ENCODE measurements at places on chromosomes 12 and 14. TPM values are rescaled to one million over a fixed set of nuclear protein-coding genes. Genes with fewer than 3 reads are reported as not detected.

DNA sequence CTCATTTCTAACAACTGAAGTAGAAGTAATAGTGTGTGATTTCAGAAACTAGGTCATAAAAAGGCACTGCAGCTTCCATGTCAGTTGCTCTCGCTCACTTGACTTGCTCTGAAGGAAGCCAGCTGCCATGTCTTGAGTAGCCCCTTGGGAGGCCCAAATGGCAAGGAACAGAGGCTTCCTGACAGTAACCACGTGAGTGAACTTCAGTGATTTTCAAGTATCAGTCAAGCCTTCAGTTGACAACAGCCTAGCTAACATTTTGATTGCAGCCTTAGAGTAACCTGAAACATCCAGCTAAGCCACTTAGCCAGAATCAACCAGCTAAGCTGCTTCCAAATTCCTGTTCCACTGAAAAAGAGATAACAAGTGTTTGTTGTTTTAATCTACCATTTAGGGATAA, 26.7 kb downstream of the TOGARAM1 start:
- DNase-seq: no peak

DNA sequence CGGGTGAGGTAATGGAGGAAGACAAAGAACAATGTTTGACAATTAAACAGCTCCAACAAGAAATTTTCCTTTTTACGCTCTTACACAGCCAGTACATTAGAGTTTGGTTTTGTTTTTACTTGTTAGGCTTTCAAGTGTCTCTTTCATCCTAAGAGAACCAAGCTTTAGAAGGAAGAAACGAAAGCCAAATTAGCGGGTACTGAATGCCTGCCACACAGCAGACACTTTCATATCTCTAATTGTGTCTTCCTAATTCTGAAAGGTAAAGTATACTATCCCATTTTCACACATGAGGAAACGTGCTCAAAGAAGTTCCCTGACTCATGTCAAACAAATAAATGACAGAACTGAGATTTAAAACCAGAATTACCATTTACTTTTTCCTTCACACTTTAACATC, 65.0 kb downstream of the CDK17 start:
- DNase-seq: no peak

DNA sequence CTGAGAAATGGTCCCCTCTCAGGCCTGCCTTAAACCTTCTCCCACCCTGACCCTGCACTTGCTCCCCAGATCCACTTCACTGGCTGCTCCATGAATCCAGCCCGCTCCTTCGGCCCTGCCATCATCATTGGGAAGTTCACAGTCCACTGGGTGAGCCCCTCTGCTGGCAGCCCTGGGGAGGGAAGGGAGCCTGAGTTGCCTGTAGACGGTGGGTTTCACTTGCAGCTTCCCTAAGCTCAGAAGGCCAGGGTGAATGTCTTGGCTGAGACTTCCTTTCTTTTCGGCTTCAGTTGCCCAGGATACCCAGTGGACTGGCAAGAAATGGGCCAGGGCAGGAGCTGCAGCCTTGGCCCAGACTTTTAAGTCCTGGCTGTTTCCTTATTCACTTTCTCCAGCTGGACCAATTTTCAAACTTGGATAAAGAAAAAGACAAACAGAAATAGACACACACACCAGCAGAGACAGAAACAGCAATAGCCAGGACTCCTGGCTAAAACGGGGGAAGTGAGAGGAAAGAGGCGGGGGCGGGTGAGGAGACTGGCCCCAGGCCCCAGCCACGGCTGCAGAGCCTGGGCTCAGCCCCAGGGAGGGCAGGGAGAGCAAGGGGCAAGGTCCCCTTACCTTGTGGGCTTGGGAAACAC, 2.0 kb downstream of the AQP6 start:
- no peak for DNase-seq

DNA sequence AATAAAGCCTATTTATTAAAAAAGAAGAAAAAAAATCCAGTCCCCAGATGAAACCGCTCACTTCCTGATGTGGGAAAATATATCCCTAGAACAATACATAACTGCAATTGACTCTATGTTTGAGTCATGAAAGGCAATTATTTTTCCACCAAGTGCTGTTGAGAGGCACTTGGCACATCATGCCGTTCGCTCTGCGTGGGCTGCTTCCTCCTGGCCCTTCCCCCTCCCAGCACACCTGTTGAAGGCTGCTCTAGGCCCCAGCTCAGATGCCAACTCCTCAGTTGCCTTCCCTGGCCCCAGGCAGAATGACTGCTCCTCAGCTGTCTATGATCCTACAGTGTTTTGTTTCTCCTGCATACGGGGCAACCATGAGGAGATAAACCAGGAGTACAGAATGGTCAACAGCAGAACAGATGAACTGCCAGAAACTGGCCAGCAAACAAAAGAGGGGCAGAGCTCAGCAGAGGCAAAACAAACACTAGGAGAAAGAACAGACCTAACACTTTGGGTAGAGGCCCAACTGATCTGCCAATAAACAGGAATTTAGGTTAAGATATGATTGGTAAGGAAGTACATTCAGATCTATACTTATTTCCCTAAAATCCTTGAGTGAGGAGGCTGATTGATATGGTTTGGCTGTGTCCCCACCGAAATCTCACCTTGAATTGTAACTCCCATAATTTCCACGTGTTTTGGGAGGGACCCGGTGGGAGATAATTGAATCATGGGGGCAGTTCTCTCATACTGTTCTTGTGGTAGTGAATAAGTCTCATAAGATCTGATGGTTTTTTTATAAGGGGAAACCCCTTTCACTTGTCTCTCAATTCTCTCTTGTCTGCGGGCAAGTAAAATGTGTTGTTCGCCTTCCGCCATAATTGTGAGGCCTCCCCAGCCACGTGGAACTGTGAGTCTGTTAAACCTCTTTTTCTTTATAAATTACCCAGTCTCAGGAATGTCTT, 58.6 kb downstream of the SLC38A1 start:
- DNase-seq: no peak

DNA sequence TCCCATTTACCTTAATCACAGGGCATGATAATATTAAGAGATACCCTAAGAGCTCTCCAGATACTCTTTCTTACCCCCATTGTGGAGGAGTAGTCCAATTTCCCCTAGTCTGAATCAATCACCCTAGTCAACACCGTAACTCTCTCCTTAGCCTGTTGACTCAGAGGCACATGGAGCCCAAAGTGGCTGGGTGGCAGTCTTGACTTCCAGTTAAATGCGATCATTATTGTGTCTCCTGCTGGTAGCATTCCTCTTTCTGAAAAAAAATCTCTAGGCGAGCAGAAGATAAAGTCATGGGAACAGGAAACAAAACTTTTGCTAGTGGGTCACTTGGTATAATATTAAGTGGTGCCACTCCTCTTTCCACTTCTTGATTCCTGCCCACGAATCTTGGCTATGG, 46.4 kb downstream of the EMP1 start:
- DNase-seq: no peak

- DNase-seq: no peak
These were observed 15.8 kb downstream of the SEL1L start for GRCh38 chr14:81517798-81518398.

GRCh38 chr12:49873361-49873934, 30.3 kb downstream of the FAIM2 start:
- DNase-seq: no peak

DNA sequence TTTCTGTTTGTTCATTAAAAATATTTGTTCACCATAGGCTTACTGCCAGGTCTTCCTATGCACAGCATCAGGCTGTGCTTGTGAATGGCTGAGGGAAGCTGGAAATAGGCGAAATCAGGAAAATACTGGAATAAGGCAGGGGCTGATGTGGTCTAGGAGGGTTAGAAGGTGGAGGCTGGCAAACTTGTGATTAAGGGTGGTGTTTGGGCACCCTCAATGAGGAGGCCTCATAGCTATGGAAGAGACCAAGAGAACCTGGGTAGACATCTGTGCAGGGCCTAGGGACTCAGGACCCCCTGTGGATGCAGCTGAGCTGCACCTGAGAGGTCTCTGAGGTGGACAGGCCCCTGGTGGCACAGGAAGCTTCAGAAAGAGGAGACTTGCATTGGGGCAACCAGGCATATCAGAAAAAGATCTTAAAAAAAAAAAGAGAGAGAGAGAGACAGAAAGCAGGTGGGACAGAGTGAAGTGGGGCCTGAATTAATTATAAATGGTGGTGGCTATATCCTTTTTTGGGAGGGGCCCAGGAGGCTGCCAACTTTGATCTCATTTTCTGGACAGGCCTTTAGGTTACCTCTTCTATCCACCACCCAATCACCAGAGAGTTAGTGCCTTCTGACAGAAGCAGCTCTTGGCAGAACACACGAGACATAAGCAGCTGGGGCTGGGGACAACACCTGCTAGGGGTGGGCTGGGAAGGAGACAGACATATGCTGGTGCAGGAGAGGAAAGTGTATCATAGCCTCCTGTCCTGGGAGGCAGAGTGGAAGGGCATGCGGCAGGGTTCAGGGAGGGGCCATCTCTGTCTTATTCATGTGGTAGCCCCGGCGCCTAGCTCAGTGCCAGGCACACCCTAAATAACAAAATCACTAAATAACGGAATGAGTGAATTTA, 46.7 kb upstream of the ATP23 start:
- no peak for DNase-seq

- no peak for DNase-seq
These were observed 11.2 kb upstream of the DHRS2 start for GRCh38 chr14:23624830-23625404.

DNA sequence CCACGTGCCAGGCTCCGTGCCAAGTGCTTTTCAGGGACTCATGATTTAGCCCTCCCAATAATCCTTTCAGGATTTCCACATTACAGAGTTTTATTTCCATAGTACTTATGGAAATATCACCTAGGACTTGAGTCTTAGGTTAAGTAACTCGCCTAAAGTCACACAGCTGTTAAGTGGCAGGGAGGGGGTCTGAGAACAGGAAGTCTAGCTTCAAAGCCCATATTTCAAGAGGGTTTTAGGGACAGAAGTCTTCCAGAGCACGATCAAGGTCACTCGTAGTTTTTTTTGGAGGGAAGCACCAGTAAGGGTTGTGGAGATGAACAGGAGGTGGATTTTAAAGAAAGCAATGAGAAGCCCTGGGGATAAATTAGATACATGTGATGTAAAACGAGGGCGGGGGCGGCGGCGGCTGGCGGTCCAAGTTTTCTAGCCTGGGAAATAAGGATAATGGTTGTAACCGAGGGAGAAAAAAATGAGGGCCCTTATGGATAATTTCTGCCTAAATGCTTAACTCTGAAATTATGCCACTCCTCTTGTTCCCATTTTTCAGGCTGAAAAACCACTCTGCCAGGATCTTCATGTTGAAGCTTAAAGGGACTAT, 192.6 kb upstream of the FOXN3 start:
- no peak for DNase-seq

DNA sequence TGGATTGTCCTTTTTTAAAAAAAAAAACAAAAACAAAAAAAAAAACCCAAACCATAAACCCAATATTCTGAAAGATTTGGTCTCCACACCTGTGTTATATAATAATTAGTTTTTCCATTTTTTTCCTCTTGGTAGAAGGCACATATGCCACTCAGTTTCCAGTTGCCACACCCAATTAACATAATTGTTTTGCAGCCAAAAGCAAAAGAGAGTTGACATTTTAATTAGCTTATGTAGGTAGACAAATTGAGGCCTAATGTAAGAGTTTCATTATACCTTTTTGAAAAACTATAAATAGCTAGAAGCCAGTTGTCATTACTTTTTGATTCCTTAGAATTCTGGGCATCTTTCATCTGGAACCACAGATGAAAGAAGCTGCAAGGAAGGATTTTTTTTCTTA, 21.0 kb downstream of the PTPN11 start:
- no peak for DNase-seq

GRCh38 chr14:99684410-99684934, 374 bp downstream of the CYP46A1 start:
- no peak for DNase-seq

- no peak for DNase-seq
These were observed 81.5 kb downstream of the PLXNC1 start for GRCh38 chr12:94229902-94230301.

DNA sequence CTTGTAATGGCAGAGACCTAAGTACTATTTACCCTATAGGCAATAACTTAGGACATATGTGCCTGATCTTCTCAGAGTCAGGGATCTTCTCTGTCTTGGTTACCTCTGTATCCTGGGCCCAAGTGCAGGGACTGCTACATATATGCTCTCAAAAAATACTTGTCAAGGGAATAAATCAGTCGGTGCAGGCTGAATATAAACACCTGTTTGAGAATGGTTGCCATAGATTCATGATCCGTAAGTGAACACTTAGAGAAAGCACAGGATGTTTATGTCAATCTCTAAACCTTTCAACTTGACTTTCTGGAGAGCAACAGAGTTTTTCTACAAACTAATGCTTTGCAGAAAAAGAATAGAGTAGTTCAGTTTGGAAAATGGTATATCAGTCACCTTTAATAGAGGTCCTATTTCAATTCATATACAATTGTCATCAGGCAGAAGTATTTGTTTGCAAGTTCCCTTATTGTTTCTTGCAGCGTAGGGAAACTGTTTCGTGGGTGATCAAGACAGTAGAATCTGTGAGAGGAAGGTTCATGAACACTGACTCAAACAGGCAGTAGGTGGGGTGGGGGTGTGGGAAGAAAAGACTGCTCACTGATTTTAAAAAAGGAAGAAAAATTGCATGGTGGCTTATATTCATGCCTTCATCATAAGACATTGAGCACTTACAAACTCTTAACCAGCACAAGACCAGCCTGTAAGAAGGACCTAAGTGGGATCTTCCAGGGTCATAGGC, 6.0 kb upstream of the UBE2N start:
- DNase-seq: no peak

DNA sequence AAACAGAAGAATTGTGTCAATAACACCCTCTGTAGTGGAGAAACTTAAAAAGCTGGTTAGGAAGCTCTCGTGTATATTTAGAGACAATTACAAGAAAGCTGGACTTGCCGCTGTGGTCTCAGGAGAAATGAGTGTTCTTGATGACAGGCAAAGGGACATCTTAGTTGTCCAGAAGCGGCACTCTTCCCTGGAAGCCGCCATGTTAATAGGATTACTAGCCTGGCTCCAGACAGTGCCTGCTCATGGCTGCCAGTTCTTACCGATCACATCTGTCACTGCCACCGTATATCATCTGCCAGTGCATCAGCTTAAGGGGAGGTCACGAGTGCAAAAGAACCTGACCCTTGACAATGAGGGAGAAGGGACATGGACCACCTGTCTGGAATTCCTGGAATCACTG, 48.9 kb downstream of the C14orf132 start:
- DNase-seq: no peak

DNA sequence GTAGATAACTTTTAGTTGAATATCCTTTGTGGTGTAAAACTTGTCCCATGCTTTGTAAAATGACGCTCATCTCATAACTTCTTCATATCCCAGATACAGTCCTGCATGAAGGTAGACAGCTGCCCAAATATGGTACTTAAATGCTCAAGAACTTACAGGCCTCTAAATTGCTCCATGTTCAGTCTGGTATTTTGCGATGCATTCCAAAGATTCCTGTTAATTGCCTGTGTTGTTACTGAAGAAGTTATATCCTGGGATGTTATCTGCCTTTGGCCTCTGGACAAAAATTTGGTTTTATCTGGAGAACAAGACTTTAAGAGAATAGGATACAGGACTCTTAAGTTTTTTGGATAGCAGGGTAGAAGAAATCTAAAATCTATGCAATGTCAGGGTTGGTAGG, 473.0 kb downstream of the PCNX1 start:
- DNase-seq: no peak

Gene SLC25A47
- not detected for total RNA-seq

Gene PPP1CC
- total RNA-seq: 350 TPM

Gene KCNMB4
- 12.7 TPM for total RNA-seq

Gene PPP1R1A
- total RNA-seq: 13.1 TPM

Gene DCD
- total RNA-seq: not detected
